ENCODE measurements at places on chromosomes 2 and 18.

GRCh38 chr18:79567481-79568147 lies 112.0 kb upstream of the CTDP1 start:
- DNase-seq: peak; percentile 93

GRCh38 chr2:183872131-183872530 lies 726.2 kb upstream of the ZNF804A start:
- no peak for DNase-seq

- DNase-seq: no peak
These were observed 4.7 kb downstream of the MGAT4A start for GRCh38 chr2:98726205-98726604.

- no peak for DNase-seq
These were observed 262.7 kb upstream of the SPOPL start for GRCh38 chr2:138238908-138239307.

DNA sequence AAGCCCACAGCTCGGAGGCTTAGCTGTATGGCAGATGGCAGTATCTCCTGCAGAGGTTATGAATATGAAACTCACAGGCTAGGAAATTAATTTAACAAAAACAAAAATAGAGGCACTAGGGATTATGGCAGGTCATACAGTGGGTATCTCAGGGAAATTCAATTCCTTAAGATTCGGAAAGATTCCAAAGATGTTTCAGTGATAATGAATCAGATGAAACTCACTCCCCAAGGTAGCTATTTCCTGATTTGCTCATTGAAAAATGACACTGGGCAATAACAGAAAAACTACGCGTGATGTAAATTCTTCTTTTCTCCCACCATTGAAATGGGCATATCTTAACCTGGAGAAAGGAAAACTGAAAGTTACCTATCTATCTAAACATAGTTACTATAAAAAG lies 414.1 kb downstream of the STK39 start:
- peak; percentile 23 for DNase-seq

GRCh38 chr2:107025869-107026380 lies 140.0 kb upstream of the ST6GAL2 start:
- peak; percentile 75 for DNase-seq

GRCh38 chr2:88190808-88191721 lies 20.9 kb downstream of the THNSL2 start:
- peak; percentile 79 for DNase-seq

- DNase-seq: no peak
These were observed 123.3 kb upstream of the TMEM200C start for GRCh38 chr18:6018671-6019070.

- no peak for DNase-seq
These were observed 17.7 kb upstream of the ACTR3 start for GRCh38 chr2:113872201-113872600.

GRCh38 chr2:221125691-221126090 lies 446.4 kb downstream of the EPHA4 start:
- no peak for DNase-seq

- no peak for DNase-seq
These were observed 39.5 kb upstream of the ASXL2 start for GRCh38 chr2:25917832-25918231.

DNA sequence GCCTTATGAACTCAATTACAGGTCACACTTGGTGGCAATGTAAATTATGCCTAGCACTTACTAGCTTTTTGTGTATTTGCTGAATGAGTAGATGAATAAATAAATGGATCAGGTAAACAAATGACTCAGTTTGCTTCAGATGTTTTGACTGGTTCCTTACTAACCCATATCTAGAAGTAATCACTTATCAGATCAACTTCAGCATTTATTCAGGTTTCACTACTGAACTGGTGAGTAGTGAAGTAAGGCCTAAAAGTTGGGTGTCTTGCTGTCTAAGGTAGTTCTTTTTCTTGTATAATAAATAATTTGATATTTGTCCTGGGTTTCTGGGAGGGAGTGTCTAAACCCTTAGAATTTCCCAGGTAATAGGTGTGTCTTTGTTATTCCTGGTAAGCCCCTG lies 205.0 kb downstream of the UXS1 start:
- DNase-seq: no peak
